B cell (primary cell): ENCODE measurements at places on chromosomes 5 and 9. TPM values are rescaled to one million over a fixed set of nuclear protein-coding genes. Genes with fewer than 3 reads are reported as not detected.

DNA sequence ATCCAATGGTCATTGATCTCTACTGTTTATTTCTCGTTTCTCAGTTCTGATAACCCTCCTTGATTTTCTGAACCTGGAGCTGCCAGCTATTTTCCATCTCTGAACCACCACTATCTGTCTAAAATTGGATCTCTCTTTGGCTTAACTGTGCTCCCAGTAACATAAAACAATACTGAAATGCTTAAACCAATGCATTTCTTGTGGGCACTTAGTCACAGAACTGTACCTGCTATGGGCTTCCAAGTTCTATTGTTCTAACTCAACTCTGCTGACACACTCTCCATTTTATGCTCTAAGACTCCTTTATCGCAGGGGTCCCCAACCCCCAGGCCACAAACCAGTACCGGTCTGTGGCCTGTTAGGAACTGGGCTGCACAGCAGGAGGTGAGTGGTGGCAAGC, 120.6 kb downstream of the LHFPL2 start:
- no peaks in the 10 kb centered on the region for H3K4me1 ChIP-seq
- no peaks in the 10 kb centered on the region for H3K36me3 ChIP-seq
- no peaks in the 10 kb centered on the region for H3K27me3 ChIP-seq
- H3K27ac ChIP-seq, result no peak overlapping the region

GRCh38 chr9:4508246-4508906, 18.1 kb downstream of the SLC1A1 start:
- H3K4me1 ChIP-seq, result no peaks in the 10 kb centered on the region
- no peak overlapping the region for H3K27ac ChIP-seq
- H3K27me3 ChIP-seq, result no peaks in the 10 kb centered on the region
- H3K4me3 ChIP-seq, result no peak overlapping the region

DNA sequence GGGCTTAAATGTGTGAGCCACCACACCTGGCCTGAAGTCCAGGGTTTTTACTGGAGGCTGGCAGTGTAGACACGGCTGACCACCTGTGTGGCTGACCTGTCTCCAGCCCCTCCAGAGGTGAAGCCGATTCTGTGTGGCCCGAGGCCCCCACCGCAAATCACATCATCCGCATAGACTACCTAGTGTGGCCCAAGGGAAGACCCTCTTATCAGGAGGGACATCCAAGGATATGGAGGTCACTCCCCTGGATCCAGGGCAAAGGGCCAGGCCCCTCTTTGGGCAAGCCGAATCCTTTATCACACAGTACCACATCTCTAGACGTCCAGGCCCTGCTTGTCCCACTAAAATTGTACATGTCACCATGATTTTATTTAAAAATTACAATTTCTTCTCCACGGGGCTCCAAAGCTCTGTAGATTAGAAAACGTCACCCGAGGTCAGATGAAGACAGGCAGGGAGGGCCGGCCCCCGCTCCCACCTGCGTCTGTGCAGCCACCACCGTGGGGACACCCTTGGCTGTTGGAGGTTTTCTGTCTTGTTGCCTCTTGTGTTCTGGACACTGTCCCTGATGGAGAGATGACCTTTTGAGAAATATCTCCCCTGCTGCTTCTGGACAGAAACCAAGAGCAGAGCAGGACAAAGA, 20.1 kb downstream of the LAMC3 start:
- H3K27ac ChIP-seq, result no peak overlapping the region
- no peak overlapping the region for H3K4me3 ChIP-seq
- no peak for DNase-seq
- H3K4me1 ChIP-seq, result no peaks in the 10 kb centered on the region
- peaks cover 2% of the 10 kb centered on the region for H3K27me3 ChIP-seq
- no peaks in the 10 kb centered on the region for H3K36me3 ChIP-seq

The NEUROG1 gene
- not detected in 2 replicates for total RNA-seq

The FOXD4L6 gene
- not detected in 2 replicates for total RNA-seq
